Fibroblast of skin of left quadriceps (primary cell): ENCODE measurements at places on chromosomes 16 and 17.

- no peak for DNase-seq
Observed at GRCh38 chr16:84537491-84538151, 33.2 kb upstream of the MEAK7 start.

DNA sequence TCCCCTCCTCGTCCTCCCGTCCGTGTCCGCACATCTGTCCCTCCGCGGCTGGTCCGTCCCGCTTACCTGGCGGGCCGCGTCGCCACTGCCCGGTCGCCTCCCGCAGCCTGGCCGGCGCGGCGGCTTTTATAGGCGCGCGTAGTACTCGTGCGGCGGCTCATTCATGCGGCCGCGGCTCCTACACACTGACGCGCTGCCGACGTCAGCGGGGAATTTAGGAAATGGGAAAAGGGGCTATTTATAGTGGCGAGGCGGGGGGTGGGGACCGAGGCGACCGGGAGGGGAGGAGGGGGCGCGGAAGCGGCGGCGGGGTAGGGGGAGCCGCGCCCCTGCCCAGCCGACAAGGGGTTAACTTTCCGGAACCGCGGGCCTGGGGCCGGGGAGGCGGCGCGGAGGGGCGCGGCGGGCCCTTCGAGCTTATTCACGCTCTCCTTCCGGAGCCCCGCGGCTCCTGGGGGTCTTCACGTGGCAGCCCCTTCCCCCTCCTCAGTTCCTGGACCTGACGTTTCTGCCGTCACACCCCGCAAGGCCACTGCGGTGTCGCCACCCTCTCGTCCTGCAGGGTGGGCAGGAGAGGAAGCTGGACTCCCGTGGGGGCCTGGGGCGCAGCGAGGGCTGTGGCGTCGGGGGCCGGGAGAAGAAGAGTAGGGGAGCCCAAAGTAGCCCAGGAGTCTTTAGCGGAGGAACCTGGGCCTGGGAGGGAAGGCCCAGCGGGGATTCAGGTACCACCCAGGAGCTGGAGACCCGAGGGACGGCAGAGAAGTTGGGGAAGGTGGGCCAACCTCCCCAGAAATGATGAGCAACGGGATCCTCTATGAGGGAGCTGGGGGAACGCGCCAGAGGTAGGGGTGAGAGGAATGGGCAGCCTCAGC is 3.6 kb upstream of the HIC1 start:
- no peak for DNase-seq

GRCh38 chr16:8966817-8967131 is 3.1 kb upstream of the USP7 start:
- no peak for DNase-seq

GRCh38 chr17:44920565-44920940 is 5.3 kb upstream of the GFAP start:
- DNase-seq: no peak

GRCh38 chr16:24046442-24046841 is 209.7 kb upstream of the CACNG3 start:
- DNase-seq: no peak

GRCh38 chr16:14286368-14287230 is 215.5 kb downstream of the MRTFB start:
- no peak for DNase-seq

DNA sequence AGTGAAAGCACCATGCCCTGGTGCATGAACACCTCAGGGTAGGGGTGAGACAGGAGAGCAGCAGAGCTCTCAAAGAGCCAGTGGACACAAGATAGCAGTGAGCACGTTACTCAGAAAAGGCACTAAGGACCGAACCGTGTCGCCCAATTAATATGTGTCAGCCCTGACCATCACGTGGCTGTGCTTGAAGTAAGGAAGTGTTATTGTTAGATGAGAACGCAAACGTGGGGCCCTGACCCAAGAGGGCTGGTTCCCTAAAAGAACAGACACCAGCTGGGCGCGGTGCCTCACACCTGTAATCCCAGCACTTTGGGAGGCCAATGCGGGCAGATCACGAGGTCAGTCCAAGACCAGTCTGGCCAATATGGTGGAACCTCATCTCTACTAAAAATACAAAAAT is 16.3 kb downstream of the AXIN1 start:
- DNase-seq: no peak

DNA sequence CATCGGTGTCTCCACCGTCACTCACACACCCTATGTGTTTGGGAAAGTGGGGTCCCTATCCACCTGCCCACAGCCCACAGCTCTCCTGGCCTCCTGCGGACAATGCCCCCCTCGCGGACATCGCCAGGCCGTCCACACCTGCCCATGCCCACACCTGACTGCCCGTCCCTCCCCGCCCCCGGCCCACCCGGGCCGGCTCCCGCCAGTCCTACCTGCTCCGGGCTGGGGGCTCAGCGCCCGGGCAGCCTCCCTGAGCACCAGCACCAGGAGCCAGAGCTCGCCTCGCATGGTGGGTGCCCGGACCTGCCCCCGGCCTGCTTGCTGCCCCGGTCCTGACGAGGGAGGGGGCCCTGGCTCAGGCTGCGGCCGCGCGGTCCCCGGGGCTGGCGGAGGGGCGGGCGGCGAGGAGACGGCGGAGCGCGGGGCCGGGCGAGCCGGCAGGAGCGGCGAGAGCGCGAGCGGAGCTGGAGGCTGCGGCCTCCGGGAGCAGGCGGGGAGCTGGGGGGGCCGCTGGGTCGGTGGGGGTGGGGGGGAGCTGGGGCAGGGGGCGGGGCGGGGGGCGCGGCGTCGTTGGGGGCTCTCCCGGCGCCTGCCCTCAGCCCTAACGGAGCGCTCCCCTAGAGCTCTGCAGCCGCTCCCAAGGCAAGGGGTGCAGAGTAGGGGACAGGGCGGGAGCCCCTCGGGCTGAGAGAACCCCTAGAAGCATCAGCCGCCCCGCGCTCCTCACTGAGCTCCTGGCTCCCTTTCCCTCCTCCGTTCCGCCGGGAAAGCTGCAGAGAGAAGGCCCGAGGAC is at the start of gene PLXDC1:
TSS of gene PLXDC1 (minus strand) at position 488 of the 793 bp plus-strand sequence. CDS start at position 288, 200 bp downstream.
- no peak for DNase-seq

DNA sequence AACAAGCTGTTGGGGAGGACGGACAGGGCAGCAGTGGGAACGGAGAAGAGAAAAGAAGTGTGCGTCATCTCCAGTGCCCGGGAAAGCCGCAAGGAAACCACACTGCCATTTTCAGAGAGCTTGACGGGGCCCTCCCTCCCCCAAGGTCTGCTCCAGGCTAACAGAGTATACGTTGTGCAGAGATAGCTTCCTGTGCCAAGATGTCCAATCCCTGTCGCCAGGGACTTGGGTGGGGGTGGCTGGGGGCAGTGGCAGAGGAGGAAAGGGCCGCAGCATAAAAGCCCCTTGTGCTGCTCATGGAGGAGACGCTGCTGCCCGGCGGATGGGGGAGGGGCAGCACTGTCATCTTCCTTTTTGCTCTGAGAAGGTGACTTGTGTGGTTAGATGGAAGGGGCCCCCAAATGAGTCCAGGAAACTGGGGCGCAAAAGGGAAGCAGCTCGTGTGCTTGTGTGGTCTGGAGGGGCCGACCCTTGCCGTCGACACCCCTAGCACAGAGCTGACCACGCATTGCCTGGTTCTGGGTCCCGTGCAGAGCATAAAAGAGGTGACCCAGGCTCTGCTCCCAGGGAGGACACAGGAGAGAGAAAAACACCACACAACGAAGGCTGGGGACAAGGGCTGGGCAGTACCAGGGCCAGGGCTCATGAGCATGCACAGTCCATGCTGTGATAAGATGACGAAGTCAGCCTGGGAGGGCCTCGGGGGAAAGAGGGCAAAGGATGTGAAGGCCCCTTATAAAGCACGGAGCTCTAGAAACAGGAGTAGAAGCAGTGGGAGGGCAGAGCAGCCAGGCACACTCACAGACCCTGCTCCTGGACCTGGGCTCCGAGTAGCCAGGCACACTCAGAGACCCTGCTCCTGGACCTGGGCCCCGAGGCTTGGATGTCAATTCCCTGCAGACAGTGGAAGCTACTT is 372.7 kb downstream of the SLC39A11 start:
- DNase-seq: no peak

DNA sequence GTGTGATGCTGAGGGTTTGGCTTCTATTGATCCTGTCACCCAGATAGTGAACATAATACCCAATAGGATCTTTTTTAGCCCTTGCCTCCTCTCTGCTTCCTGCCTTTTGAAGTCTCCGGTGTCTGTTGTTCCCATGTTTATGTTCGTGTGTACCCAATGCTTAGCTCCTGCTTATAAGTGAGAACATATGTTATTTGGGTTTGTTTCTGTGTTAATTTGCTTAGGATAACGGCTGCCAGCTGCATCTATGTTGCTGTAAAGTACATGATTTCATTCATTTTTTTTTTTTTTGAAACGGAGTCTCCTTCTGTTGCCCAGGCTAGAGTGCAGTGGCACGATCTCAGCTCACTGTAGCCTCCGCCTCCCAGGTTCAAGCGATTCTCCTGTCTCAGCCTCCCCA is 23.0 kb downstream of the DUS2 start:
- DNase-seq: no peak

GRCh38 chr16:78057803-78058564 is 35.6 kb downstream of the CLEC3A start:
- no peak for DNase-seq

GRCh38 chr16:53566552-53567245 is 63.7 kb upstream of the AKTIP start:
- no peak for DNase-seq
